Non-pigmented ciliary epithelial cell (primary cell): ENCODE measurements at places on chromosomes 5 and 9.
A peak's percentile ranks its signal among the peaks of the same experiment; 100 is the strongest.

DNA sequence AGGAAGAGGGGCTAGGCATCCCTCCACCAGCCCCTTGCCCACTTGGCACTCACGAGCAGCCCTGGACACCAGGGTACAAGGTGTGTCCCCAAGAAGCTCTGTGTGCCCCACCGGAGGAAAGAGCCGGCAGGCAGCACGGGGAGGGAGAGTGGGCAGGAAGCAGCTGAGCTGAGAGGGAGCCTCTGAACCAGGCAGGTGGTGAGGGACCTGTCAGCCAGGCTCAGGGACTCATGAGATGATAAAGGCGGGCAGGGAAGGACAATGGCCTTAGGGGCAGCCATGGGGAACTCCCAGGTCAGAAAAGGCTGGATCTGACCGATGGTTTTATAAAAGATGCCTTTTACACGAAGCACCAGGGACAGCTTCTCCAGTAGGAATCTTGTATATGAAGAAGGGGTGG, 112.0 kb downstream of the VAV2 start:
- no peak for DNase-seq

GRCh38 chr5:59745415-59745863, 148.1 kb downstream of the PDE4D start:
- peak; percentile 88 for DNase-seq

GRCh38 chr5:57362951-57363350, 119.7 kb downstream of the ACTBL2 start:
- no peak for DNase-seq

GRCh38 chr5:145551714-145552113, 283.4 kb downstream of the PRELID2 start:
- no peak for DNase-seq

- DNase-seq: no peak
Measured at GRCh38 chr5:116502138-116502537, 72.5 kb downstream of the SEMA6A start.

- no peak for DNase-seq
Measured at GRCh38 chr5:160357861-160358411, 12.5 kb downstream of the C1QTNF2 start.

DNA sequence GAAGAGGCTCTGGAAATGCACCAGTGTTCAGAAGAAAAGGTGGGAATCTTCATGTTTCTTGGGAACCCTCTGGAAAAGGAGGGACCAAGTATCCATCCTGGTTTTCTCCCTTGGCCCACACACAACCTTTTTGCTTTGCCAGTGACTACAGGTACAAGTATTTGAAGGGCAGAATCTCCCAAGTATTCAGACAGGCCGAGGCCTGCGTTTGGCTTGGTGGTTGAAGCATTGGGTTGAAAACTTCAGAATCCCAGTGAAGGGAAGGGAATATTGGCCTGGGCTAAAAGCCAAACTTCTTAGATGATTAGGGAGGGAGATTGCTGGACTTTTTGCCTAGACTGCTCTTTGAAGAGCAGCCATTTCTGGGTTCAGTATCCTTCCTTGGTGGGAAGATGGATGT, 71.9 kb downstream of the UBAP1 start:
- DNase-seq: no peak

DNA sequence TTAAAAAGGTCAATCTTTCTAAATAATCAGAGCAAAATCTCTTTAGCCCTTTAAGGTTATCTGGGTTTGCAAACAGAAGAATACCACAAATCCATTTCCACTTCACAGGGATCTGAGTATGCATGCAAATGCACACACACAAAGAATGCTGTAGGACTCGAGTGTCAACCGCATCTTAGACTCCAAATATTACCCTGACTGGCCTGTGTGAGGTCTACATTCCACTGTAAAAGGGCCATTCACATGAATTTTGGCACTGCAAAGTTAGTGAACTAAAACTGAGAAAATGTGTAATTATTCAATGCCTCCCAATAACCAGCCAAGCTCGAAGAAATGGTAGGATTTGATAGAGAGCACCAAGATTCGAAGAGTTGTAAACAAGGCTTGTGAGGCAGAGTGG, 199.9 kb downstream of the AGTPBP1 start:
- DNase-seq: no peak

DNA sequence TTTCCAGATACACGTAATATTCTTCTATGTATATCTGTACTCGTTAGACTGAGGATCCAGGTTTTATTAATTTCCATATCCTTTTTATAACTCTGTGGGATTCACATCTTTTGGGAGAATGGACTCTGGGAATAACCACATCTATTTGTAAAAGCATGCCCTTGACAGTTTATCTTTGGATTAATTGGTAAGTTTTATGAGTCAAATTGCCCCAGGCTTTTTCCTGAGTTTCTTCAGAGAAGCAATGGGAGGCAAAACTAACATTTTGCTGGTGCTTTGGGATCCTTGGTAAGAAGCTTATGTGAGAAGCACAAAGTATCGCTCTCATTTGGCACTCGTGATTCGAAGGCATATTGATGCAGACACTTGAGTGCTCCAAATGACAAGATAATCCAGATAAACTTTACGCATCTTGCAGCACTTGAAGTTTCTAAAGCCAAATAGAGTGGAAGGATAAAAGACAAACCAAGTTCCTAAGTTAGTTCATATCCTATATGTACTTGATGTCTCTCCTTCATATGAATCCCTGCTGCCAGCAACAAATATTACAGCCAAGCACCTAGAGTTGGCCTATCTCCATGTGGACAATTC, 324.7 kb downstream of the TLE4 start:
- DNase-seq: no peak

- no peak for DNase-seq
Measured at GRCh38 chr5:172380987-172381643, 73.2 kb downstream of the SH3PXD2B start.

DNA sequence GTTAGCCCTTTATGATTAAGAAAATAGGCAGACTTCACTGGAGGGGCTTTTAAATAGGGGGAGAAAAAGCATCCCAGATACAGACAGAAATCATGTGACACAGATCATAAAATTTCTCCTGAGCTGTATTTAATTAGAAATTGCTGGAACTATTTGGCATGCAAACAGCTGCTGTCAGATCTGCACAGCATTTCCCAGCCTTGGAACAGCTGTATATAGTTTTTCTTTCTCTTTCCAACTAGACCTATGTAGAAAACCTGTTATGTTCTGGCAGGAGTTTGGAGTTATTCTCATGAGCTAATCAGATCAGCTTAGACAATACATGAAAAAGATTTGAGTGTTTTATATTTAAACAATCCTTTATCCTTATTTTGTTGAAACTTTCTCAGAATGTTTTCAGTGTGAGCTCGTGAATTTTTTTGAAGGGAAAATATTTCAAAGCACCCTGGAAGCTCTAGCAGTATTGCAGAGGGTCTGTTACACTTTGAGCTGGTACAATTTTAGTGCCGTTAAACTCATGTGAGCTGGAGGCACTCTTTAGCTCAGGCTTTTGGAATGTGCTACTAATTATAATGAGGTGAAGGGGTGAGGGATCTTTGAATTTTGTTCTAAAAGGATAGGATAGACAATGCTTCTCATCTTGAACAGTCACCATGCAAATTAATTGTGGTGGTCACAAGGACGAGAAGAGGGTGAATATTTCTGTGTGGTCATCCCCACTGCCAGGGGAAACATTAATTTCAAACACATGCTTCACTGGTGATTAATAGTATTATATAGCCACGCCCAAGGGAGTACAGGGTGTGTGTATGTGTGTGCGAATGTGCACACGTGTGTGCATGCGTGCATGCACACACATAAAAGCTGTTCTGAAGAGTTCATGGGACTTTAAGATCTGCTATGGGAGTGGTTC, 239.4 kb upstream of the FBXL7 start:
- DNase-seq: no peak

GRCh38 chr5:15441433-15442192, 58.4 kb upstream of the FBXL7 start:
- DNase-seq: no peak
